ENCODE measurements at places on chromosomes 16 and 17. TPM values are rescaled to one million over a fixed set of nuclear protein-coding genes. Genes with fewer than 3 reads are reported as not detected.

PRR35 gene
- polyA plus RNA-seq: 14.0 TPM

CACNA1H gene
- polyA plus RNA-seq: 20.3 TPM

GRB7 gene
- polyA plus RNA-seq: 32.3 TPM

NXN gene
- 38.5 TPM for polyA plus RNA-seq

PTGES3L gene
- polyA plus RNA-seq: 3.2 TPM

HOXB3 gene
- 169 TPM for polyA plus RNA-seq

DNAH3 gene
- polyA plus RNA-seq: 0.31 TPM

All from renal cortex interstitium (tissue), 15 donors.